Esophagus squamous epithelium (tissue), 5 donors: ENCODE measurements at places on chromosomes 7 and 10.

- H3K27me3 ChIP-seq, result no peaks in the 10 kb centered on the region
- H3K27ac ChIP-seq, result no peak overlapping the region
- no peaks in the 10 kb centered on the region for H3K36me3 ChIP-seq
Observed at GRCh38 chr7:81161451-81162075, 242.7 kb upstream of the SEMA3C start.

- no peaks in the 10 kb centered on the region for H3K4me1 ChIP-seq
- no peak overlapping the region for H3K4me3 ChIP-seq
- DNase-seq, result no peak
- no peaks in the 10 kb centered on the region for H3K36me3 ChIP-seq
Observed at GRCh38 chr7:94423863-94424735, 29.4 kb downstream of the COL1A2 start.

- H3K27me3 ChIP-seq, result no peaks in the 10 kb centered on the region
- peak overlapping the region; percentile 86 for H3K27ac ChIP-seq
- peaks cover 21% of the 10 kb centered on the region for H3K4me1 ChIP-seq
- no peaks in the 10 kb centered on the region for H3K36me3 ChIP-seq
Observed at GRCh38 chr7:70730451-70731110, 401.4 kb upstream of the GALNT17 start.

- no peak overlapping the region for H3K27ac ChIP-seq
- H3K27me3 ChIP-seq, result no peaks in the 10 kb centered on the region
- no peaks in the 10 kb centered on the region for H3K36me3 ChIP-seq
- H3K4me1 ChIP-seq, result no peaks in the 10 kb centered on the region
Observed at GRCh38 chr7:93092757-93093370, 24.9 kb downstream of the SAMD9 start.

DNA sequence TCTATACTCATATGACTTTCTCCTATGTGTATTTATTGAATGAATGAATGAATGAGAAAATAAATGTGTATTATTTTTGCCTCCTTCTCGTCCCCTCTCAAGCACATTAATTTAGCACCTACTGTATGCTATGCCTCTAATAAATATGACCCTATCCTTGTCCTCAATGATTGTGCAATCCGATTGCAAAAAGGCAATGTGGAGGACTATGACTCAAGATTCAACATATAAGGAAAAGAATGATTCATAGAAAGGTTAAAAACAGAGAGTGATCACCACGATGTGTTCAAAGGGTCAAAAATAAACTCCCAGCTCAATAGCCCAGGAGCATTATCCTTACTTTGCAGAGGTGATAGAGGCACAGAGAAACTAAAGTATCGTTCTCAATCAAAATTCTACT is 322.8 kb upstream of the SORCS1 start:
- H3K27me3 ChIP-seq, result no peaks in the 10 kb centered on the region
- H3K4me3 ChIP-seq, result no peak overlapping the region
- no peak overlapping the region for H3K27ac ChIP-seq
- DNase-seq, result no peak

GRCh38 chr7:117762055-117762454 is 111.2 kb downstream of the CTTNBP2 start:
- no peak overlapping the region for H3K4me3 ChIP-seq
- H3K36me3 ChIP-seq, result no peaks in the 10 kb centered on the region
- no peak for DNase-seq
- H3K27ac ChIP-seq, result no peak overlapping the region
- no peaks in the 10 kb centered on the region for H3K4me1 ChIP-seq
- no peaks in the 10 kb centered on the region for H3K27me3 ChIP-seq

DNA sequence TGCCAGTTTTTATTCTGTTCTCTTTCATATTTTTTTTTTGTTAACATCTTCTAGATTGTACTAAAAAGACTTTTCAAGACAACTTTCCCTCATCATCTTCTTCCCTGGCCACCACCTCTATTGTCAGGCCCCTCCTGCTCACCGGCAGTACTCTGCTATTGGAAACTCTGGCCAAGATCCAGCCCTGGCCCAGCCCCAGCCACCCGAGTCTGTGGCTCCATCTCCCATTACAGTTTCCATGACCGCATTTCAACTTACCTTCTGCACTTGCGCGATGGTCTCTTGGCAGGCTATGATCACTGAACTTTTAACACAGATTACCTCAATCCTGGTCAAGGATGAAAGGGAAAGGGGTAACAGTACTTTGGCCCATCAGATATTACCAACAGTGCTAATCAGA is 137.7 kb upstream of the POM121L12 start:
- H3K27me3 ChIP-seq, result no peaks in the 10 kb centered on the region
- DNase-seq, result no peak
- H3K27ac ChIP-seq, result no peak overlapping the region

DNA sequence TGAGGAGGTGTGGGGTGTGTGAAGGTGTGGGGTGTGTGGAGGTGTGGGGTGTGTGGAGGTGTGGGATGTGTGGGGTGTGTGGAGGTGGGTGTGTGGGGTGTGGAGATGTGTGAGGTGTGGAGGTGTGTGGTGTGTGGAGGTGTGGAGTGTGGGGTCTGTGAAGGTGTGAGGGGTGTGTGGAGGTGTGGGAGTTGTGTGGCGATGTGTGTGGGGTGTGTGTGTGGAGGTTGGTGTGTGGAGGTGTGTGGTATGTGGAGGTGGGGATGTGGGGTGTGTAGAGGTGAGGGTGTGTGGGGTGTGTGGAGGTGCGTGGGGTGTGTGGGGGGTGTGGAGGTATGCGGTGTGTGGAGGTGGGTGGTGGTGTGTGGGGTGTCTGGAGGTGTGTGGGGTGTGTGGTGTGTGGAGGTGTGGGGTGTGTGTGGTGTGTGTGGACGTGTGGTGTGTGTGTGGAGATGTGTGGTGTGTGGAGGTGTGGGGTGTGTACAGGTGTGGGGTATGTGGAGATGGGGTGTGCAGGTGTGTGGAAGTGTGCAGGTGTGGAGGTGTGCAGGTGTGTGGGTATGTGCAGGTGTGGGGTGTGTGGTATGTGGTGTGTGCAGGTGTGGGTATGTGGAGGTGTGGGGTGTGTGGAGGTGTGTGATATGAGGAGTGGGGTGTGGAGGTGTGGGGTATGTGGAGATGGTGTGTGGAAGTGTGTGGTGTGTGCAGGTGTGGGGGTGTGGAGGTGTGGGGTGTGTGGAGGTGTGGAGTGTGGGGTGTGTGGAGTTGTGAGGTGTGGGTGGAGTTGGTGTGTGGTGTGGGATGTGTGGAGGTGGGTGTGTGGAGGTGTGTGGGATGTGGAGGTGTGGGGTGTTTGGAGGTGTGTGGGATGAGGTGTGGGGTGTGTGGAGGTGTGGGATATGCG is 34.5 kb downstream of the SPDYE17 start:
- H3K4me1 ChIP-seq, result no peaks in the 10 kb centered on the region

DNA sequence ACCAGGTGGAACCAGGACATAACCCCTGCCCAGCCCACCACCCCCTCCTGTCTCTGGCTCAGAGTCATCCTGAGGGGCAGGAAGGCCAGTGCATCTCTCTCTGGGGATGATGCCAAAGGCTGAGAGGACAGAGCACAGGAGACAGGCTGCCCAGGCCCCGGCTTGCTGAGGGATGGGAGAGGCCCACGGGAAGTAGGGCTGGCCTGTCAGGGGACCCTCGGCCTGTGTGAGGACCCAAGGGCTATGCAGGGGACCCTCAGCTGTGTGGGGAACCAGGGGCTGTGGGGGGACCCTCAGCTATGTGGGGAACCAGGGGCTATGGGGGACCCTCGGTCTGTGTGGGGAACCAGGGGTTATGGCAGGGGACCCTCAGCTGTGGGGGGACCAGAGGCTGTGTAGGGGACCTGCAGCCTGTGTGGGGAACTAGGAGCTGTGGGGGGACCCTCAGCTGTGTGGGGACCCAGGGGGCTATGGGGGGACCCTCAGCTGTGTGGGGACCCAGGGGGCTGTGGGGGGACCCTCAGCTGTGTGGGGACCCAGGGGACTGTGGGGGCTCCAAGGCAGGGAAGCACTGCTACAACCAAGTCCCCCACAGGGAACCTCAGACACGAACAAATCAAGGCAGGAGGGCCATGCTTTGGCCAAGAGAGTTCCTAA is 27.7 kb downstream of the EBF3 start:
- no peak for DNase-seq
- H3K4me1 ChIP-seq, result no peaks in the 10 kb centered on the region
- H3K27ac ChIP-seq, result no peak overlapping the region
- no peaks in the 10 kb centered on the region for H3K27me3 ChIP-seq
- no peaks in the 10 kb centered on the region for H3K36me3 ChIP-seq
- H3K4me3 ChIP-seq, result no peak overlapping the region

DNA sequence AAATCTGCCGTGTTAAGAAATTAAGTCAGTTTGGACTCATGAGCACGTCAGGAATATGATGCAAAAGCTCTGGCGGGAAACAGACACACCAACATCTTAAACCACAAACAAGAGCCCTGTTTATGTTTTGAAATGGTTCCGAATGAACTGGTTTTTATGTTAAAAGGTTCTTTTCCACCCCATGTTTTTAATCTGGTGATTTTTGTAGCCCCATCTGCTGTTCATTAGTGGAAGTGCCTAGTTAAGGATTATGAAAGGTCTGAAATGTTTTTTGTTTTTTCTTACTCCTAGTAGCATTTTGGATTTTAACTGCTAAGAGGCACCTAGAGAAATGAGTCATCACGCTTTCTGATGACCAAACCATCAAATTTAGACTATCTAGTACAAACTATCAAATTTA is 404.1 kb upstream of the MKI67 start:
- no peak overlapping the region for H3K4me3 ChIP-seq
- no peaks in the 10 kb centered on the region for H3K4me1 ChIP-seq
- no peak for DNase-seq

- H3K36me3 ChIP-seq, result no peaks in the 10 kb centered on the region
- DNase-seq, result no peak
- H3K27me3 ChIP-seq, result peaks cover 5% of the 10 kb centered on the region
- no peak overlapping the region for H3K4me3 ChIP-seq
Observed at GRCh38 chr7:140643416-140643815, 2.8 kb upstream of the DENND2A start.

DNA sequence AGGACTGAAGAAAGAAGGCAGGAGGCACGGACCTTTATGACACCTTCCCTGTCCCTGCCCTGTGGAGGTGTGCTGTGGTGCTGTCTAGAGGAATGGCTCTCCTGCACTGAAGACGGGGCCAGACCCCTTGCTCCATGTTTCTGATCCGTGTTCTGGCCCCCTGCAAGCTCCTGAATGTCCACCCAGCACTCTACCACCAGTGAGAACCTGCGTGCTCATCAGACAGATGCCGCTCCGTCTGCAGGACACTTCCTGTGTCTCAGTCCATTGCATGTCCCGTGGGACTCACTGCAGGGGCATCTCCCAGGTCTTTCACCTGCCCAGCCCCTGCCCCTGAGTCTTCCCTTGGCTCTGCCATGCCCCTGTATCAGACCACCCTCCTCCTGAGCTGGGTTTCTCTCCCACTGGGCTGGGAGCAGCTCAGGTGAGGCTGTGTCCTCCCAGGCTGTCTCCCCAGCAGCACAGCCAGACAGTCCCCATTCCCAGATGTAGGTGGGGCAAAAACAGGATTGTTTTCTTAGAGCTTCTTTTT is 278.3 kb upstream of the ZNF32 start:
- H3K4me3 ChIP-seq, result no peak overlapping the region
- no peaks in the 10 kb centered on the region for H3K4me1 ChIP-seq
- no peaks in the 10 kb centered on the region for H3K27me3 ChIP-seq
- H3K27ac ChIP-seq, result no peak overlapping the region
- DNase-seq, result no peak
